Stimulated activated CD8-positive, alpha-beta memory T cell treated with anti-CD3 and anti-CD28 coated beads, Interleukin-4, amount 100 ng/mL, for 48 hours (primary cell): ENCODE measurements at places on chromosomes 2 and 18.

DNA sequence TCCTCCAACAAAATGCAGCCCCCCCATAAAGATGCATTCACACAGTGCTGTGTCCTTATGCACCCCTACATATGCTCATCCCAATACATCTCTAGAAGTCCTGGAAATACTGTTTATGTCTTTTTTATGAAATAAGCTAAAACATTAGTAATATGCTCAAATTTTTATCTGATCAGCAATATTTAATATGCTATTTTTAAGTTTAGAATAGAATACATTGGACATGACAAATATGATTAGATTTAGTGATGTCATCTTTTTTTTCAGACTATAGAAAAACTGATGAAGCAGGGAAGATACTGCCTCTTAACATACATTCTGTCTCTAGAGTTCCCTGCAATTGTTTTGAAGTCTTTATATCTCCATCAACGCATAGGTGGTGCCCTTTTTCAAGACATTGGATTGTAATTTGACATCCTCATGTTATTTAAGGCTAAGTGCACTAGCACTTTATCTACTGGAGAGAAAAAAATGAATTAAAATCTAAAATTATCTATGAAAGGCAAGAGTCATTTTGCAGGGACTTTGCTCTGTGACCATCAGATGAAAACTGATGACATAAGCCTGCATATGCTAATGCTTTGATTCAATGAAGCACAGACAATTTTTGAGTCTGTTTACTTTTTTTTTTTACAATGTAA, 395.3 kb downstream of the LPIN1 start:
- no peak for DNase-seq

DNA sequence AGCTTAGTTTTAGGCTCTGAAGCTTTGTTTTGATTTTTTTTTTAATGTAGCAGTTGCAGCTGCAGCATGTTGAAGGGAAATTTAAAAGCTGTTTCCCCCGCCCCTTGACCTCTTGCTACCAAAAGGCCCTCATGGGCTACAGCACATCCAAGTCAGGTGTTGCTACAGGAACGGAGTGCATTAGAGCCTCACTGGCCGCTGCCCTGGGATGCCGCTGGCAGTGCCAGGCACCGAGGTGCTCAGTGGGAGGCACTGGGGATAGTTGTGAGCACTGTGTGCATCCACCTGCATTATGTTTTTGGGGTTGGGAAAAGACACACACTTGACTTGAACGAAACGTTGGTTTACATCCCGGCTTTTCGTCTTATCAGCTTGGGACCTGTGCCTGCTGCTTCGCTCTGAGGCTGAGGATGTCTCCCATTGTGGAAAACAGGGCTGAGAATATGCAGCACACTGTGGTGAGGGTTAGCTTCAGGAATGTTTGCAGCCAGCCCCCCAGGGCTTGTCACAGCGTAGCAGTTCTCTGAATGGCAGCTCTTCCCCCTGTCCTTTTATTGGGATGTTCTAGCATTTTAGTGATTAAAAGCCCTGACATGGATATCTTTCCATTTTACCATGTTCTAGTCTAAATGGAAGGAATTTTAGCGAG, 24.1 kb downstream of the DCDC2C start:
- DNase-seq = no peak

DNA sequence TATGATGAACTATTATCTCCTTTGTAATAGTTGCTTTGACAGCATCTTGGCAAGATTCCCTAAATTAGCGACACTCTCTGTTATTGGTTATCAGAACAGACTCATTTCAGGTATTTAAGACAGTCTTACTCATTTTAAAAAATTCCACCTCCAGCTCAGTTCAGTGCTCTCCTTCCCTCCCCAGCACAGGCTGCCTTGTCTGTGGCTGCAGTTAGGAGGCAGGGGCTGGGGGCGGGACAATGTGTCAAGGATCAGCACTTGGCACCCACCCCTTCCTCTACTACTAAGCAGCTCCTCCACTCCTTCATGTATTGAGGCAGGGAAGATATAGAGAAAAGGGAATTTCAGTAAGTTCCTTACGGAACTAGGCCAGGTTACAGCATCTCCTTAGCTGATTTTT, 85.0 kb downstream of the VSNL1 start:
- no peak for DNase-seq

- DNase-seq = no peak
Observed at GRCh38 chr2:76861708-76862107, 660.5 kb downstream of the LRRTM4 start.

DNA sequence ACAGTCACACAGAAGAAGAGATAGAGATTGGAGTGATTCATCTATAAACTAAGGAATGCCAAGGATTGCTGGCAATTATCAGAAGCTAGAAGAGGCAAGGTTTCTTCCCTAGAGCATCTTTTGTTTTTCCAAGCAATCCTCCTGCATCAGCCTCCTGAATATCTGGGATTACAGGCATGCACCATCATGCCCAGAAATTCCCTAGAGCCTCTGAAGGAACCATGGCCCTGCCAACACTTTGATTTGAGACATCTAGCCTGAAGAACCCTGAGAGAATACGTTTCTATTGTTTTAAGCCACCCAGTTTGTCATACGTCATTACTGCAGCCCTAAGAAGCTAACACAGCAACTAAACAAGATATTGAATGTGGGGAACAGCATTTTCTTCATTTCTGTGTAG, 525.0 kb downstream of the ERBB4 start:
- no peak for DNase-seq

DNA sequence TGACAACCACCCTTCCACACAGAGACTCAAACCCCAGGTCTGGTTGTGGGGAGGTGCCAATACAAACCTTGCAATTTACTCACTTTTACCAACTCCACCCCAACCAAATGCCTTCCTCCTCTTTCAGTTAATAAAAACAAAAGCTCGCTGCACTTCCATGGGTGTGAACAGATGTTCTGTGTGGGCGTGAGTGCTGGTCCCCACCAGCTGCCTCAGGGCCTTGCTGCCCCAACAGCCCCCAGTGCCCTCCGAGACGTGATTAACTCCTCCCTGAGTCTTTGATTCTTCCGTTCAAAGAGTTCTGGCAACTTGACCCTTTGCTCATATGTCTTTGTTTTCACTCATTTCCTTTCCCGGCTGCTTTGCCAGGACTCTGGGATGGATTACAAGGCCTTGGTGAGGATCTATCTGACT, 258.9 kb upstream of the CXCR4 start:
- DNase-seq = no peak

DNA sequence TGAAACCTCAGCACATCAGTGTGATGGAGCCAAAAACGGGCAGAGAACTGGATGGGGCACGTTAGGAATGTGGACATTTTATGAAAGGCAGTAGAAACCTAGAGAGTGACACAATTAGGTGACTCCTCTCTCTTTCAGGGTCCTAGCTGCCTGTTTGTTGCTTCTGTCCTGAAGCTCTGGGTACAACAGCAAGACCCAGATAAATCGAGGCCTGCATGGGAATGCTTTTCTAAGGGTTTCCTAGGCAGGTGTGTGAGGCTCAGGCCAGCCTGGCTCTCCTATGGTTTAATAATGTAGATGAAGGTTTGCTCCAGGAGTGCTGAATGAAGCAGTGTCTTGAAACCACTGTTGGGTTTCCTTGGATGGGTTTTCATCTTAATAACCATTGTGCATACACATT, 517.1 kb upstream of the RAB6C start:
- no peak for DNase-seq

DNA sequence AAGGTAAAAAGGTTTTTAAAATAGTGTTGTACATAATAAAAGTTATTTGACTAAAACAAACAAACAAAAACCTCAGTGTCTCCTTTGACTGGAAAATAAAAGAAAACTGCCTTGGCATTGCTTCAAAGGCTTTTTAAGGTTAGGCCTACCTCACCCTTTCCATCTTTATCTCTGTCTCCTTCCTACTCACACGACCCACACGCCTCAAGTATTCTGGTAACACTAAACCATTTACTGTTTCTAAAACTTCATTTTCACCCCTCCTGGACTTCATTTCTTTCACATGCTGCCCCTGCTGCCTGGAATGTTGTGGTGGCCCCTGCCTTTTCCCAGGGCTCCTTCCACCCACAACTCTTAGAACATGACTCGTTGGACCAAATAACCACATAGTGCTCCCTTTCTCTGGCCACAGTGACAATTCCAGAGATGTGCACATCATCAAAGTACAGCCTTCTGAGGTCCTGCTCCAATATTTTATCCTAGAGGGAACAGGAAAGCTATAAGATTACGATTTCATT, 54.0 kb downstream of the ERBB4 start:
- no peak for DNase-seq

DNA sequence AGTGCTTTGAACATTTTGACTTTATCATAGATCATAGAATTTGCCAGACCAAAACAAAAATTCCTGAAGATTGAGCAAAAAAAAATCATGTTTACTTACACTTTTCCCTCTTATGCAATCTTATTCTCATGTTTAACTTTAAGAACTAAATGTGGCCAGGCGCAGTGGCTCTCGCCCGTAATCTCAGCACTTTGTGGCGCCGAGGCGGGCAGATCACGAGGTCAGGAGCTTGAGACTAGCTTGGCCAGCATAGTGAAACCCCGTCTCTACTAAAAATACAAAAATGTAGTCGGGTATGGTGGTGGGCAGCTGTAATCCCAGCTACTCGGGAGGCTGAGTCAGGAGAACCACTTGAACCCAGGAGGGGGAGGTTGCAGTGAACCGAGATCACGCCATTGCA, 227.9 kb upstream of the KYNU start:
- no peak for DNase-seq

- no peak for DNase-seq
Observed at GRCh38 chr18:28647961-28648360, 471.0 kb upstream of the CDH2 start.

GRCh38 chr18:53859764-53860163, 364.7 kb downstream of the MBD2 start:
- DNase-seq = no peak

GRCh38 chr2:10289352-10289751, 13.4 kb upstream of the HPCAL1 start:
- no peak for DNase-seq

DNA sequence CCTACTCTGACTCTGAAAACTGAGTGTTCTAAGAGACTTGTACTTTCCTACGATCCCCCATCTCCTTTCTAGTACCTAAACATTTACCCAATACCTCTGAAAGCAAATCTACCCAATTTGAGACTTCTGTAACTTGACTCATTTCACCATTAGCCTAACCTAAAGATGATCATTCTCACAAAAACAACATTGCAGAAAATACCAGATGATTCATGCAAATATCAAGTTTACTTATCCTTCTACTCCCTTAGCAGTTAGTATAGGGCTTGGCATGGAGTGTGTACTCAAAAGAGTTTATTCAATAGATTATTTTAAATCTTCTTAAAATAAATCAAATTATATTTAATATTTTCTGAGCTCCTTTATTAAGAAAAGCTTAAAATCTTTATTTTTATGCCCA, 89.6 kb downstream of the NR4A2 start:
- DNase-seq = no peak

DNA sequence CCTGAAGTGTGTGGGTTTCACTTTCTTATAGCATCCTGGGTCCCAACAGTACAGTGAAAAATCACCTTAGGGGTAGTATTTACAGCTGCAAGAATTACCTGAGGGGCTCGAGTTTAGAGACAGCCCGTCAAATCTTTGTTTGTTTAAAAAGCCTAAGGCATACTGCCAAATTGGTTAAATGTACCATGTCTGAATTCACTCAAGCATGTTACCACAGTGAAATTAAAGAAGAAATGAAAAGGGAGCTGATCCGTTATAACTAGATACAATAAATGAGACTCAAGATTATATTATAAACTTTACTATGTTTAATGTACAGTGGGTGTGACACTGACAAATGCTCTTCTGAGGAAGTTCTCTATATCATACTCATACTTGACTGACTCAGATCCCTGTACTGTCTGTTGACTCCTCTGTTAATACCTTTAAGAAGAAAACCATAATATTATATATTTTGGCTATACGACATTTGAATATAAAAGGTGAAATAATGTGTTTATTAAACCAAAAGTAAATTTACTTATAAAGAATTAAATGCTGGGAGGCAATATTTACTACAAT, 107.3 kb downstream of the TMEFF2 start:
- DNase-seq = no peak

GRCh38 chr2:233464056-233464455, 102.5 kb downstream of the USP40 start:
- DNase-seq = no peak

GRCh38 chr2:154226931-154227330, 355.2 kb downstream of the GALNT13 start:
- DNase-seq = no peak

- no peak for DNase-seq
Observed at GRCh38 chr18:50707855-50708469, 111.9 kb downstream of the MRO start.

GRCh38 chr2:101133492-101134100, 17.6 kb downstream of the TBC1D8 start:
- no peak for DNase-seq

DNA sequence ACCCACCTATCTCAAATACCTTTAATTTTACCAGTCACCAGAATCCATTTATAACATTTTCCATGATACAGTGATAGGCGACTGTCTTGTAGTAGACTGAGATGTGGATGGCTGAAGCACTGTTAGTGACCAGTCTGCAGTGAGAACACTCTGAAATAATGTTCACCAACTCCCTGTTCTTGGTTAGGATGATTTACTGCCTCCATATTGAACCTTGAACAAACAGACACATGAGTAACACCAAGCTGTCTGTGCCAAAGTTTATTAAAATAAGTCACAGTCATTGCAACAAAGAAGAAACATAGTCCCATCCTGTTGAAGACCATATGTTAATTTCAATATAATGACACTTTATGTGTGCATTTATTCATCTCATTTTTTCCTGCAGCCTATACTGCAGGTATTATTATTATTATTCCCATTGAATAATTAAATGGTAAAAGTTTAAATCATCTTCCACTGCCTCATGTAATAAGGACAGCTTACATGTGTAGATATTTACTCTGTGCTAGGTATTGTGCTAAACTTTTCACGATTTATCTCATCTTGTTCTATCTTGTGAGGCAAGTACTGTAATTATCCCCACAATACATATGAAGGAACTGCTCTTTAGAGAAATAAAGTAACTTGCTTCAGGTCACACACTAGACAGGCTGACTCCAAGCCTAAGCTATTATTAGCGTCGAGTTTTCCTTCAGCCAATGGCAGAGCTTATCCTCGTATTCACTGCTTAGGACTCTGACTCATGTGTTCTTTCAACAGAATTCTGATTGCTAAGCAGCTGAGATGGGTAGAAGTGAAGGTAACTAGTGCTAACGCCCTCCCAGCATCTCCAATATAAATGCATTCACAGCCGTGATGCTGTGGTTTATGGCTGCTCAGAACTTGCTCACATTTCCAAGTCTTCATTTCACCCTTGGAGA, 62.5 kb downstream of the ONECUT2 start:
- no peak for DNase-seq

- DNase-seq = no peak
Observed at GRCh38 chr2:44927985-44928482, 13.5 kb upstream of the SIX3 start.

- no peak for DNase-seq
Observed at GRCh38 chr2:12110074-12110473, 363.6 kb downstream of the LPIN1 start.

- no peak for DNase-seq
Observed at GRCh38 chr2:234821946-234822475, 129.8 kb upstream of the SH3BP4 start.

DNA sequence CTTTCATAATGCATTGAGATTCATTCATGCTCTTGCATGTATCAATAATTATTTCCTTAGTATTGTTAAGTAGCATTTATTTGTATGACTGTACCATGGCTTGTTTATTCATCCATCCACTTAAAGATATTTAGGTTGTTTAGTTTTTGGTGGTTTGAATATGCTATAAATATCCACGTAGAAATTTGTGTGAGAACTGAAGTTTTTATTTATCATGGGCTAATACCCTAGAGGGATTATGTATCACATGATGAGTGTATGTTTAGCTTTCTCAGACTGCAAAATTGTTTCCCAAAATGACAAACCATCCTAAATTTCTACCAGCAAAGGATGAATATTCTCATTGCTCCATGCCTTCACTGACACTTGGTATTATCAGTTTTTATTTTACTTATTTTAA, 55.2 kb downstream of the CSRNP3 start:
- no peak for DNase-seq
